ENCODE measurements at places on chromosomes 13 and 19.

DNA sequence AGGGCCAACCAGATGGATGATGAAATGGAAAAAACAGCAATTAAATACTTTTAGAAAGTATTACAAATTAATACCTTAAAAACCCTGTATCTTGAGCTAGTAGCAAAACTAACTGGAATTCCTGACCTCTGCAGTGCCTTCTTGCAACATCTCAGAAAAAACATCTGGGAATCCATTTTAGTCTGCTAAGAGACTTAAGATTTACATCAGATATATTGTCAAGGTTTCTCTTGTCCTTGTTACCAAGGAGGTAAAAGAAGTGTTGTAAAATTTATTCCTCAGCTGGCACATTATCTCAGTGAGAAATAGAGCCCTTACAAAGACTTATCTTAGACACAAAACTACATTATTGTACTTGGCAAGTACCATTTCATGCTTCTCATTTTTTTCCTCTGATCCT lies 18.5 kb downstream of the KCNRG start:
- no peak overlapping the region for H3K4me3 ChIP-seq
- H3K36me3 ChIP-seq, result no peaks in the 10 kb centered on the region
- DNase-seq, result no peak
- no peaks in the 10 kb centered on the region for H3K27me3 ChIP-seq
- no peaks in the 10 kb centered on the region for H3K4me1 ChIP-seq

DNA sequence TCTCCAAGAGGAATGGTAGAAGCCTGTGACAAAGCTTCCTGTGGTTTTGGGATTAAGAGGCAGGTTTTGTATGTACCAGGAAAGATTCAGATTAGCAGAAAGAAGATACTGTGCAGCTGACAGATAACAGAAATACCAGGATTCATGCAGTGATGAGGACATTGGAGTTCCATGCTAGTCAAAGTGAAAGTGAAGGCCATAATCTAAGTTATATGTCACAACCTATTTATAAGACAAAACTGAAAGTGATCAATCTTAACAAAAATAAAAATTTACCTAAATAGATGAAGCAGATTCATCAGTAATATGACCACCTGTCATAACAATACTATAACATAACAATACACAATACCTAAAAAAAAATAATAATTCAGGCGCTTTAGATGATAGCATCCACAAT lies 1305.2 kb upstream of the PCDH9 start:
- H3K27me3 ChIP-seq, result no peaks in the 10 kb centered on the region

DNA sequence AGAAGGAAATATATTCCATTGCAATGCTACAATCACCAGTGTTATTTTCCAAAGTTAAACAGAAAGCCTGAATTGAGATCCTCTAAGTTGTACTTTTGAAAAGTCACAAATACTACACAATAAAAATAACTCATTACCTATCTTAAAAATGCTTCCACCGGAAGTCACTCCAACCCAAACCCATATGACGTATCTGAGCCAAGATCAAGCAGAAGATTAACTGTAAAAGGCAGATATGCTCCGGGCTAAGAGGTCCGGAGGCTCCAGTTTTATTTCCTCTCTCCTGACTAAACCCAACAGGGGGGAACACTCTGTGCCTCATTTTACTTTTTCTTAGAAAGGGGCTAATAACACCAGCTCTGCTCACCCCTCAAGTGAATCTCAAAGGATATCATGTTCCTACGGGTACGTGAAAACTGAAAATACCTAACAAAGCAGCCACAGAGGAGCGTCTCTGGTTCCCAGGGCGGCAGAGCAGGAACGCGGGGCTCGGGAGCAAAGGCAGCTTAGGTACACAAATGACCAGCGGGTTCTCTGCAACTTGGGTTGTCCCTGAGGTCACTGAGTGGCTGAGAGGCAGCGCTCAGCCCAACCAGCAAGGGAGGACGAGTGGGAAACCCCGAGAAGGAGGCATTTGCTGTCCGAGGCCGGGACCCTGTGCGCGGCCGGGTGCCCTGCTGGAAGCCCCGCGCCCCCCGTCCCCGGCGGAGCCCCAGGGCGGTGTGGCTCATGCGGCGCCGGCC lies 750 bp downstream of the RAB20 start:
- H3K27ac ChIP-seq, result peak overlapping the region; percentile 97
- no peaks in the 10 kb centered on the region for H3K27me3 ChIP-seq
- no peak for DNase-seq
- peaks cover 60% of the 10 kb centered on the region for H3K4me1 ChIP-seq

DNA sequence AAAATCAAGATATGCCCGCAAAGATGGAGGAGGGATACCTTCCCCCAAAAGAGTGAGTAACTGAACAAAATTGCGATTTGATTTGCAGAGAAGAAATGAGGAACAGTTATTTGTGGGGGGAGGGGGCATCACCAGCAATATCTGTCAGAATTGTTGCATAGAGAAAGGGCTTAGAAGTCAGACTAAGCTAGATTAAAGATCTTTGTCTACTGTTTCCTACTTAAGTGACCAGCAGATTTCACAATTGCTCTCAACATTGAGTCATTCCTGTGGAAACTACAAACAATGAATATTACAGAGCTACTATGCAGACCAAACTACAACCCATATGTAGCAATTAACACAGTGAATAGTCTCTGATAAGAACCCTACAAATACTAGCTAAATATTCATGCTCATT lies 27.4 kb downstream of the FPR3 start:
- peak overlapping the region; percentile 78 for H3K27ac ChIP-seq
- peaks cover 29% of the 10 kb centered on the region for H3K4me1 ChIP-seq

DNA sequence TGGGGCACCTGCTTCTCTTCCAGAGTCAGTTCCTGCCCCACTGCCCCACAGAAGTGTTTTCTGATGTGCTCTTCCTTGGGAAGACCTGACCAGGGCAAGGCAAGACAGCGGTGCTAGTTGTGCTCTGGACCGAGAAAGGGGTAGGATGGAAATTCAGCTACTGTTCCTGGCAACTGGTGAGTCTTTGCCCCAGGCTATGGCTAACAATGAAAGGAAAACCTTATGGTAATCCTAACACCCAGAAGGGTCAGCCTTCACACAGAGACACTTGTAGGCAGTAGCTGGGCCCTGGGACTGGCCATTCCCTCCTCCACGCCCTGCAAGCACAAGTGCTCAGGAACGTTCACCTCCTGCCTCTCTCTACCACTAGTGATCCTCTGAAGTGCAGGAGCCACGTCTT lies 9.6 kb upstream of the CYSLTR2 start:
- H3K4me1 ChIP-seq, result no peaks in the 10 kb centered on the region
- no peak overlapping the region for H3K27ac ChIP-seq
- no peaks in the 10 kb centered on the region for H3K36me3 ChIP-seq

DNA sequence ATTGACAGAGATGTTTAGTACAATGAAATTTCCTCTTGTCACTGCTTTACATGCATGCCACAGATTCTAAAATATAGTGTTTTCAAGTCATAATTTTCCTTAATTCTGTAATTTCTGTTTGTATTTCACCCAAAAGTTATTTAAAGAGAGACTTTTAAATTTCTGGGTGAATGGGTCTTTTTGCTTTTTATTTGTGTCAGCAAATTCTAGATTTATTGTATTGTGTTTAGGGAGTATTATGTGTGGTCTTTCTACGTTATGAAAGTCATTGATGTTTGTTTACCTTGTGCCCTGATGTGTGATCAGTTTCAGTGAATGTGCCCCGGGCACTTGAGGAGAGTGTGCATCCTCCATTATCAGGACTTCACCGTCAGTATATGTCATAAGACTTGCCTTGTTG lies 92.7 kb downstream of the SGCG start:
- no peaks in the 10 kb centered on the region for H3K27me3 ChIP-seq
- no peak overlapping the region for H3K4me3 ChIP-seq
- no peak overlapping the region for H3K27ac ChIP-seq
- no peak for DNase-seq
- H3K4me1 ChIP-seq, result no peaks in the 10 kb centered on the region

DNA sequence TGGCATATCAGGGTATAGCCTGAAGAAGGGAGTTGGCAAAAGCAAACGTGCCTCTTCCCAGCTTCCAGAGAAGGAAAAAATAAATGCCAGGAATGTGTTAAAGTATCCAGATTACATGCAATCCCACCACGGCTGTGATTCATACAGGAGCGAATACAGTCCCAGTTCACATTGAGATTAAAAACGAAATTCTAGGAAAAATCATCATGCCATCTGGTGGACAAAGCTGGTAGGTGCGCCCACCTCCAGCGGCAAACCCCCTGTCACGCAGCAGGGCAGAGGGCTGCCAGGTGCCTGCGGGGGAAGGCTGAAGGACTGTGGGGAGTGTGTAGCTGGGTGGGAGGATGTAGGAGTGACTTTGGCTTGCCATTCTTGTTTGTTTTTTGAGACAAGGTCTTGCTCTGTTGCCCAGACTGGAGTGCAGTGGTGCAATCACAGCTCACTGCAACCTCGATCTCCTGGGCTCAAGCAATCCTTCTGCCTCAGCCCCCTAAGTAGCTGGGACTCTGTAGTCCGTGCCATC lies 6.4 kb upstream of the DMWD start:
- no peak overlapping the region for H3K27ac ChIP-seq
- H3K27me3 ChIP-seq, result no peaks in the 10 kb centered on the region
- H3K4me3 ChIP-seq, result no peak overlapping the region
- no peak for DNase-seq
- H3K36me3 ChIP-seq, result no peaks in the 10 kb centered on the region

- H3K27ac ChIP-seq, result no peak overlapping the region
- no peaks in the 10 kb centered on the region for H3K27me3 ChIP-seq
- no peaks in the 10 kb centered on the region for H3K4me1 ChIP-seq
- H3K4me3 ChIP-seq, result no peak overlapping the region
These were observed 221.7 kb downstream of the TM9SF2 start for GRCh38 chr13:99722931-99723330.

- no peaks in the 10 kb centered on the region for H3K27me3 ChIP-seq
- H3K27ac ChIP-seq, result no peak overlapping the region
These were observed 616.4 kb downstream of the EFNB2 start for GRCh38 chr13:105918842-105919741.

- DNase-seq, result no peak
- H3K36me3 ChIP-seq, result no peaks in the 10 kb centered on the region
- no peaks in the 10 kb centered on the region for H3K4me1 ChIP-seq
- H3K27ac ChIP-seq, result no peak overlapping the region
- no peak overlapping the region for H3K4me3 ChIP-seq
- no peaks in the 10 kb centered on the region for H3K27me3 ChIP-seq
These were observed 29.1 kb upstream of the TPTE2 start for GRCh38 chr13:19590423-19590822.

DNA sequence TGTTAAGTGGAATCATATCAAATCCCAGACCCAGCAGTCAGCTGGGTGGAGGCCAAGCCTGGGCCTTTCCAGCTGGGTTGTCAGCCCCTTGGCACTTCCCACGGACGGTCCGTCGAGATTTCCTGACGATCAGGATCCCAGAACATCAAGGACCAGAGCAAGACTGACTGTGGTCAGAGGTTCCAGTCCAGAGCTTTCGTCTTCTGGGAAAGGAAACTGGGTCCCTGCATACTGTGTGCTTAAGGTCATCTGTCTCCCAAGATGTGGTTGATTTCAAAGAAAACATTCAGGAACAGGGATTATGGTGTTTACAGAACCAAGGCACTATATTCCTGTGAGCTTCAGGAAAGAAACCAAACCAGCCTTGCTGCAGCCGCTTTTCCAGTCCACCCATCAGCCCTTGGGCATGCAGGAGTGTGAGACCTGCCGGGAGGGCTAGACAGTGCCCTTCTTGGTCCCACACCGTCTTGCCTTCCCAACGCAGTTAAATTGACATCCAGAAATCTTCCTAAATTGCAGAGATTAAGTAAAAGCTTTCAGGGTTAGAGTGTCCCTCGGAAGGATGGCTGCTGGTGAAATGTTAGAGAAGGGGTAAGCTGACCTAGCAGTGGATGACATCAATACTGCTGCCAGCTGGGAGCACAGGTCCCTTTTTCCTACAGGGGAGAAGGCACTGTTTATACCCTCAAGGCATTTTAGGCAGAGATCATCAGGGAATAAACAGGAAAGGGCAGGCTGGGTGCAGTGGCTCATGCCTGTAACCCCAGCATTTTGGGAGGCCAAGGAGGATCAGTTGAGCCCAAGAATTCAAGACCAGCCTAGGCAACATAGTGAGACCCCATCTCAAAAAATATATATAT lies 5.0 kb upstream of the C19orf33 start:
- H3K4me1 ChIP-seq, result peaks cover 5% of the 10 kb centered on the region
- H3K27ac ChIP-seq, result no peak overlapping the region
- DNase-seq, result peak; percentile 22
- no peaks in the 10 kb centered on the region for H3K27me3 ChIP-seq
- H3K4me3 ChIP-seq, result no peak overlapping the region

- H3K4me3 ChIP-seq, result no peak overlapping the region
- DNase-seq, result no peak
- H3K36me3 ChIP-seq, result no peaks in the 10 kb centered on the region
- H3K27ac ChIP-seq, result no peak overlapping the region
These were observed 217.9 kb upstream of the RXFP2 start for GRCh38 chr13:31521435-31521834.

GRCh38 chr13:59354665-59355369 lies 808.9 kb downstream of the DIAPH3 start:
- no peaks in the 10 kb centered on the region for H3K36me3 ChIP-seq
- H3K27ac ChIP-seq, result no peak overlapping the region
- H3K4me1 ChIP-seq, result peaks cover 12% of the 10 kb centered on the region
- H3K27me3 ChIP-seq, result no peaks in the 10 kb centered on the region
- no peak overlapping the region for H3K4me3 ChIP-seq

DNA sequence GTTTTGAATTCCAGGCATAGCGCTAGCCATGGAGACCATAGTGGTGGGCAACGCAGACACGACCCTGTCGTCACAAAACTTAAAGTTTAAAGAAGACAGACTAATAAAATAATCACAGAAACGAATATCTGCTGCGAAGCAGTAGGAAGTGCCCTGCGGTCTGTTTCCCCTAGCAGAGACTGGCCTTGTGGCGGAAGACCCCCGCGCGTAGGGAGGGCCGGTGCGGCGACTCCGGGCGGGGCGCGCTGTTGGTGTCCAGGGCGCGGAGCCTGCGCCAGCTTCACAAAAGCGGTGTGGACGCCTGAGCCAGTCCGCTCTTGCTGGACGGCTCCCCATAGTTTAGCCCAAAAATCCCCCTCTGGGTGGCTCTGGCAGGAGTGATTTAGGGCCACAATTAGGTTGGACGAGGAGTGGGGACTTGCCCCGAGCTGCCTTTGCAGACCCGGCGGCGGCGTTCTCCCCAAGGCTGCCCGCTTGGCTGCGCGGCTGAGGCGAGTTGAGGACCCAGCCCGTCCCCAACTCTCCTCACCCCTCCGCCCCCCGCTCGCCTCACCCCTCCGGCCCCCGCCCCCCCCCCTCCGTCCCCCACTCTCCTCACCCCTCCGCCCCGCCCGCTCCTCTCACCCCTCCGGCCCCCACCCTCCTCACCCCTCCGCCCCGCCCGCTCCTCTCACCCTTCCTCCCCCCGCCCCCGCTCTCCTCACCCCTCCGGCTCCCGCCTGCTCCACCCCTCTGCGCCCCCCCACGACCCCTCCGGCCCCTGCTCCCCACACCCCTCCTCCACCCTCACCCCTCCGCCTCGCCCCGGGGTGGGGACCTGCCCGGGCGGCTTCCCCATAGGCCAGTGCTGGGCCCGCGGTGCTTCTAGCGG lies 14.2 kb upstream of the LATS2 start:
- H3K4me1 ChIP-seq, result peaks cover 7% of the 10 kb centered on the region
- DNase-seq, result peak; percentile 42
- H3K27ac ChIP-seq, result peak overlapping the region; percentile 63
- no peaks in the 10 kb centered on the region for H3K36me3 ChIP-seq
- no peaks in the 10 kb centered on the region for H3K27me3 ChIP-seq

Data from left lung (tissue), 14 donors.